ENCODE measurements at places on chromosomes 5 and 9. TPM values are rescaled to one million over a fixed set of nuclear protein-coding genes. Genes with fewer than 3 reads are reported as not detected.

Gene PROP1
- total RNA-seq = not detected

Gene GRXCR2
- total RNA-seq = not detected

Gene DAB2IP
- total RNA-seq = 36.7 TPM

Gene CDH12
- not detected for total RNA-seq

Gene PRR16
- 3.7 TPM for total RNA-seq

Gene ZDHHC11B
- 0.26 TPM for total RNA-seq

Gene ARID3C
- 0.31 TPM for total RNA-seq

Gene PCDHGC4
- 3.2 TPM for total RNA-seq

Gene TPRN
- 5.2 TPM for total RNA-seq

Gene IL12B
- total RNA-seq = not detected

Gene NEUROG1
- not detected for total RNA-seq

Gene TRIM7
- total RNA-seq = 10.5 TPM

Gene IFNA2
- total RNA-seq = not detected

Gene RNF208
- 0.40 TPM for total RNA-seq

Gene IFNK
- total RNA-seq = not detected

Gene ANKRD20A1
- total RNA-seq = 0.12 TPM

Gene PHYHD1
- 5.7 TPM for total RNA-seq

Gene TMC1
- total RNA-seq = 0.93 TPM

Gene CTXN3
- total RNA-seq = not detected

Gene TYRP1
- total RNA-seq = not detected

Gene GZMA
- total RNA-seq = not detected

Gene SECISBP2
- total RNA-seq = 21.1 TPM

Gene BRD9
- 36.7 TPM for total RNA-seq

Gene GRIN3A
- total RNA-seq = under 0.01 TPM

Gene SEMA4D
- total RNA-seq = 0.25 TPM

Gene GBGT1
- 3.8 TPM for total RNA-seq

Gene CATSPER3
- 0.25 TPM for total RNA-seq

Gene LHX3
- not detected for total RNA-seq

Gene ITGA1
- 136 TPM for total RNA-seq

Gene MORN5
- total RNA-seq = not detected

Gene HAVCR2
- total RNA-seq = 0.26 TPM

Gene FRMD3
- 3.9 TPM for total RNA-seq

Gene TMEM174
- total RNA-seq = not detected

Gene PCDHGA7
- 4.8 TPM for total RNA-seq

Gene DENND1A
- total RNA-seq = 15.2 TPM

Gene ZDHHC11
- 5.9 TPM for total RNA-seq

Gene SREK1IP1
- 10.6 TPM for total RNA-seq

Gene TMEM8B
- 3.0 TPM for total RNA-seq

Gene SPATA31A6
- total RNA-seq = not detected

Gene LCNL1
- 1.6 TPM for total RNA-seq

Gene ZFP2
- 0.92 TPM for total RNA-seq

Data from aortic smooth muscle cell (primary cell).